Dorsolateral prefrontal cortex (tissue), 122 donors: ENCODE measurements at places on chromosomes 11 and 22. TPM values are rescaled to one million over a fixed set of nuclear protein-coding genes. Genes with fewer than 3 reads are reported as not detected.

- DNase-seq = peak; percentile 32
Measured at GRCh38 chr22:41857155-41857859, 24.4 kb downstream of the SREBF2 start.

- no peak for DNase-seq
Measured at GRCh38 chr11:128624269-128625175, 37.2 kb upstream of the ETS1 start.

DNA sequence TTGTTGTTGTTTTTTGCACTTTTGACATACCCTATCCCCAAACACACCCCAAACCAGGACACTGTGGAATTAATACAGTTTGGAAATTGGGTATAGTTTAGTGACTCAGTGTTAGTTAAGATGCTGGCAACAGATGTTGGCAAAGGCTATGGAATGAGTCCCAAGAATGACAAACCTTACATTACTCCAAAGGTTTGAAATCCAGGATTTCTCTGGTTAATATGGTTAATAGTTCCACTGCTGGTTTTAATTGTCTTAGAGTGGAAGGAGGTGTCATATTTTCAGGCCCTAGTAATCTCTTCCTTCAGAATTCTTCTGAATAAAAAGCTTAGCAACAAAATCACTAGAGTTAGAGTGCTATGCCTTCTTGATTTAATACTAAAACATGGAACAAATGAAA, 775 bp downstream of the LPXN start:
- no peak for DNase-seq

DNA sequence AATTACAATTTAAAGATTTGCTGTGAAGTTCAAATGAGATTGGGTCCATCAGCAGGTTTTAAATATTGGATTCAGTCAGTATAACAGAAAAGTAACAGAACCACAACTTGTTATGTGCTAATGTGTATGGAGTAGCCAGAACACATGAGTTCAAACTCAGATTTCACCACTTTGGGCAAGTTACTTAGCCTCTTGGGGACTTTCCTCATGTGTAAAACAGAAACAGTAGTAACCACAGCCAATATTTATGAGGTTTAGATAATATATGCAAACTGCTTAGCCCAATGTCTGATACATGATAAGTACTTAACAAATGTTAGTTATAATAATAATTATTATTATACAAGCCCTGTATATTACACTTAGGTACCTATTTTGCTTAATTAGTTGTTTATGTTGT, 21.8 kb upstream of the SLC5A12 start:
- DNase-seq = no peak

- DNase-seq = no peak
Measured at GRCh38 chr22:46229701-46230100, 20.4 kb downstream of the CDPF1 start.

KCNK4 gene
- total RNA-seq = 4.5 TPM

DNA sequence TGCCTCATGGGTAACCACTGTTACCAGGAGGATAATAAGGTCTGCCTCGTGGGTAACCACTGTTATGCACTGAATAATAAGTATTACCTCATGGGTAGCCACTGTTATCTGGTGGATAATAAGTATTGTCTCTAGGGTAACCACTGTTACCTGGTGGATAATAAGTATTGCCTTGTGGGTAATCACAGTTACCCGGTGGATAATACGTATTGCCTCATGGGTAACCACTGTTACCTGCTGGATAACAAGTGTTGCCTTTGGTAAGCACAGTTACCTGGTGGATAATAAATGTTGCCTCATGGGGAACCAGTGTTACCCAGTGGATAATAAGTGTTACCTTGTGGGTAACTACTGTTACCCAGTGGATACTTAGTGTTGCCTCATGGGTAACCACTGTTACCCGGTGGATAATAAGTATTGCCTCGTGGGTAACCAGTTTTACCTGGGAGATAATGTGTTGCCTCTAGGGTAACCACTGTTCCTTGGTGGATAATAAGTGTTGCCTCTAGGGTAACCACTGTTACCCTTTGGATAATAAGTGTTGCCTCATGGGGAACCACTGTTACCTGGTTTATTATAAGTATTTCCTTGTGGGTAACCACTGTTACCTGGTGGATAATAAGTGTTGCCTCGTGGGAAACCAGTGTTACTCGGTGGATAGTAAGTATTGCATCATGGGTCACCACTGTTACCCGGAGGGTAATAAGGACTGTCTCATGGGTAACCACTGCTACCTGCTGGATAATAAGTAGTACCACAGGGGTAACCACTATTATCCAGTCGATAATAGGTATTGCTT, 10.6 kb upstream of the NXPE4 start:
- no peak for DNase-seq

SHISAL1 gene
- total RNA-seq = 47.6 TPM

DNA sequence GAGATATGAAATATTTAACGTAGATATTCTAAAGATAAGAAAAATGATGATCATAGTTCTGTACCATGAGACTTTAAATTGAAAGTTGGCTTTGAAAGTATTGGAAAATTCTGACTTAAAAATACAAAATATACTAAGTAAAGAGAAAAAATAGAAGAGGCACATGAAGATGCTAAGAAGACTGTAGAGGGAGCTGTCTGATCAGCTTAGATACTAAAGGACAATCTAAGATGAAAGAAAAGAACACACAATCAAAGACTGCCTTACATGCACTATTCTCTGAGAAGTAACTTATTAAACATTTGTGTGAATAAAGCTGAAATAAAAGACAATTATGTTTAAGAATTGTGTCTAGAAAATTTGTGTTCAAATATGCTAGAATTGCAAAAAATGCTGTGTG, 55.1 kb downstream of the RBMXL2 start:
- DNase-seq = no peak

GRCh38 chr11:123603666-123604065, 50.8 kb downstream of the SCN3B start:
- DNase-seq = no peak

- no peak for DNase-seq
Measured at GRCh38 chr11:28659716-28660348, 551.6 kb downstream of the METTL15 start.

GRCh38 chr11:110501428-110501827, 71.7 kb downstream of the FDX1 start:
- DNase-seq = no peak

CD248 gene
- 1.7 TPM for total RNA-seq

DNA sequence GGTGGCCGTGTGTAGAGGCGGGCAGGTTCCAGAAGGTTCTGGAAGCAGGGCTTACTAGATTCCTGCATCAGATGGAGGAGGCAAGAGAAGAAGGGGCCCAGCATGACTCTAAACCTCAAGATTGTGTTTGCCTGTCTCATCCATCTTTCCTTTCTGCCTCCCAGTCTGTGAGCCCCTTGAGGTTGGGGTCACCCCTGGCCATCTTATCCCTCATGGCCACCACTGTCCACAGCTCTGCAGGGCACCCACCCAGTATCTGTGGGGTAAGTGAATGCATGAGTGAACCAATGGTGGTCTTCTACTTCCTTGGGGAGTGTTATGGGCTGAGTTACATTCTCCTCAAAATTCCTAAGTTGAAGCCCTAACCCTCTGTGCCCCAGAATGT, 79.3 kb downstream of the MYEOV start:
- no peak for DNase-seq

SORL1 gene
- 255 TPM for total RNA-seq

RFPL2 gene
- total RNA-seq = 17.1 TPM

DNA sequence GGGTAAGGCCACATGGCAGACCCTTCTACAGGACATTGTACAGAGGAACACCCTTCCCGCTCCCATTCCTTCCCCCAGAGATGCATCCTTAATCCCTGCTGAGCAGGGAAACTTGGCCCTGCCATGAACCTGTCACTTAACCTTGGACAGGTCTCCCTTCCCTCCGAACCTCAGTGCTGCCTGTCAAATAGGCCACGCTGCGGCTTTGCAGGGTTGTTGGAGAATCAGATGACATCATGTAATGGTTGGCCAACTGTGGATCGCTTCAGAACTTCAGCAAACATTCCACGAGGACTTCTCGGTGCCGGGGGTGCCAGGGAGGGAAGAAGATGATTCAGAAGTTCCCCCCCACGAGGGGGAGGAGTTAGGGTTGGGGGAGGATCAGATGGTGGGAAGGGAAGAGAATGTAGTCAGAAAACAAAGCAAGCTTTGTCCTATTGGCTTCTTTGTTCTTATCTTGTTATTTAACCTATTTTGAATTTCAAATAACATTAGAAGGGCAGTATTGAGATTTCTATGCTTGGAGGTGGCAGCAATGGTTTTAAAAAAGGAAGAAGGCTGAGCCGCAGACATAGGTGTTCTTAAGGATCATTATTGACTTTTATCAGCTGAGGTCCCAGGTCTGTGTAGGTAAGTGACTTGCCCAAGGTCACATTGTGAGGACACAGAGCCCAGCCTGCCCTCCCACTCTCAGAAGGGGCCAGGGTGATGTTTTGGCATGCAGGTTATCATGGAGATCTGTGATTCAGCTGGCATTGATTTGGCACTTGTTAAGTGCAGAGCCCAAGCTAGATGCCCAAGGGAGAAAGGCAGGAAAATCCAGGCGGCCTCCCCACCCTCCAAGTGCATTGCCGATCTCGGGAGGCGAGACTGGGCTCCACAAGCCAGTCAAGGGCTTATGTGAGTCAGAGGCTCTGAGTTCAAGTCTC, 3.1 kb downstream of the CDC42EP1 start:
- peak; percentile 86 for DNase-seq

LYVE1 gene
- 6.1 TPM for total RNA-seq

- no peak for DNase-seq
Measured at GRCh38 chr22:39498368-39498767, 3.7 kb upstream of the MIEF1 start.

MYO7A gene
- 7.0 TPM for total RNA-seq

DNA sequence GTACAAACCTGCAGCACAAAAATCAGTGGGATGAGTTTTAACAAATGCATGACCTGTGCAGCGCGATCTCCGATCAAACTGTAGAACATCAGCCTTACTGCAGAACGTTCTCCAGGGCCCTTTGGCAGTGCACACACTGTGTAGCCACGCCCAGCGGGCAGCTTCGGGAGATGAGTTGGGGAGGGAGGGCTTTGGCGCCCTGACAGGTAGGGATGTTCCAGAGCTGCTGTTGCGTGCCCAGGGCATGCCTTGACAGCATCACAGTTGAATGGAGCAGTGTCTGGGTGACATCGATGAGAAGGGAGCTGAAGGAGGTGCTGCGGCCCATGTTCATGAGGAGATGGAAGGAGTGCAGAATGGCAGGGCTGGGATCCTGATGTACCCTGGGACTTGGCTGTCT, 80.2 kb downstream of the TBC1D22A start:
- DNase-seq = no peak

DNA sequence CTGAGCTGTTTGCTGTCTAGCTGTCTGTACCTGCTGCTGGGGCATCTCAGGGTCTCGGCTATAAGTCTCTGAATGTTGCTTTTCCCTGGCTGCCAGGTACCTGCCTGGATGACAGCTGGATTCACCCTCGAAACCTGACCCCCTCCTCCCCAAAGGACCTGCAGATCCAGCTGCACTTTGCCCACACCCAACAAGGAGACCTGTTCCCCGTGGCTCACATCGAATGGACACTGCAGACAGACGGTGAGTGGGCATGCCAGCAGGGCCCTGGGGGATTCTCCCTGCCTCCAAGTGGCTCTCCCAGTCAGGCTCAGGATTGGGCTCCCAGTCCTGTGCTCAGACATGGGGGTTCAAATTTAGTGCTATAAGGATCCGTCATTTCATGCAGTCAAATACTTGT, 12.9 kb downstream of the IL17RA start:
- DNase-seq = no peak

CABP4 gene
- 1.6 TPM for total RNA-seq

PAMR1 gene
- total RNA-seq = 21.6 TPM

DNA sequence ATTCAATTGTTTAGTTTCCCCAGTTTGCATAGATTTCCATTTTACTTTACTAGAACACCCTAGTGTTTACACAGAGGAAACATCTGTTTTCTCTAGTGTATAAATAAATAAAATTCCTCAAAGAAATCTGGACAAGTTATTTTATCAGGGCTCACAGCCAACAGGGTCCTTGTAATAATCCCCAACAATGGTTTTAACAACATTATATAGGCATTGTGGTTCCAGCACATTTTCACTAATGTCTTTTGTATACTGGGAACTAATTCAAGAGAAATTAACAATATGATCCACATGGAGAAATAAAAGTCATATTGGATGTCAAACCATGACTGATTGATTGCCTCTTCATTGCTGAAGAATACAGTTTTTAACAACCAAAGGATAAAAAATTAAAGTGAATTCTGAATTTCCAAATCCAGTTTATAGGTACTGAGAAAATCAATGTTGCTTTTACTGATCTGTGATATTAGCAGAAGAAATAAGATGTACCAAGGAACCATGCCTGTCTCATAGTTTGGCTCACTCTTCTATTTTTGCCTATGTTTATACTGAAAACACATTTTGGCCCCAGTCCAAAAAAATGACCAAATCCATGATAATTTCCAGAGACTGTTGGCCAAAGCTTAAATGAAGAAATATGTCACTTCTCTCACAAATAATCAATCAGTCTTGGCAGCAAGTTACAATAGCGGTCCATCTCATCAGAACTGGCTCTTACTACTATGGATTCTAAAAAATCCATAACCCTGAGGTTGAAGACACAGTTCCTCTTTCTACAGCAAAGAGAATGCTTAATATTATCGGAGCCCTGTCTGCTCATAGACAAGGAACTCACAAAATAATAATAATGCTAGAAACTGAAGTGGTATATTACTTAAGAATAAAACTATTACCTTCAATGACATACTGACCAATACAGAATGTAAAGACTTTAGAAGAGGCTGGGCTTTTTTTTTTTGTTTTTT, 1.4 kb upstream of the MS4A13 start:
- no peak for DNase-seq

DNA sequence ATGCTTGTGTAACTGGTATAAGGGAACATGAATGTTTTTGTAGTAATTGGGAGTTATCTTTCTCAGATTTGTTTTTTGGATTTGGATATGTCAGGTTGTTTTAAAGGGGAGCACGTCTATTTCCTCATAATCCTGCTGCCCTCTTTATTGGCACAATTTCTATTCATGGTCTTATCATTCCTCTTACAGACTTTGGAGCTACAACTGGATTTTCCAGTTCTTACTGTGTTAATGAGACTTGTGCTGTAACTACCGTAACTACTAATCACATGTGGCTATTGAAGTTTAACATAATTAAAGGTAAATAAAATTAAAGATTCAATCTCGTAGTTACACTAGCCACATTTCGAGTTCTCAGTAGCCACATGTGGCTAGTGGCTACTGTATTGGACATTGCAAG, 1.9 kb downstream of the FDX1 start:
- DNase-seq = no peak

PRG3 gene
- not detected for total RNA-seq

DDI1 gene
- not detected for total RNA-seq

GRCh38 chr11:11500744-11501487, 120.9 kb downstream of the GALNT18 start:
- DNase-seq = no peak

A4GALT gene
- total RNA-seq = 17.0 TPM

GRCh38 chr11:81596704-81597103, 1137.0 kb downstream of the FAM181B start:
- no peak for DNase-seq

NAALAD2 gene
- total RNA-seq = 49.5 TPM

SLC15A3 gene
- 8.6 TPM for total RNA-seq

GRCh38 chr11:119854521-119854920, 125.5 kb upstream of the NECTIN1 start:
- no peak for DNase-seq

PARVG gene
- total RNA-seq = 14.2 TPM
